ENCODE measurements at places on chromosomes 7 and 10.

- no peak for DNase-seq
Observed at GRCh38 chr10:79372871-79373270, 25.6 kb downstream of the PPIF start.

- no peak for DNase-seq
Observed at GRCh38 chr10:692682-693351, 3.3 kb upstream of the DIP2C start.

- DNase-seq: no peak
Observed at GRCh38 chr7:128959296-128959695, 21.6 kb downstream of the IRF5 start.

- DNase-seq: peak; percentile 5
Observed at GRCh38 chr10:95841661-95842498, 65.9 kb upstream of the CC2D2B start.

DNA sequence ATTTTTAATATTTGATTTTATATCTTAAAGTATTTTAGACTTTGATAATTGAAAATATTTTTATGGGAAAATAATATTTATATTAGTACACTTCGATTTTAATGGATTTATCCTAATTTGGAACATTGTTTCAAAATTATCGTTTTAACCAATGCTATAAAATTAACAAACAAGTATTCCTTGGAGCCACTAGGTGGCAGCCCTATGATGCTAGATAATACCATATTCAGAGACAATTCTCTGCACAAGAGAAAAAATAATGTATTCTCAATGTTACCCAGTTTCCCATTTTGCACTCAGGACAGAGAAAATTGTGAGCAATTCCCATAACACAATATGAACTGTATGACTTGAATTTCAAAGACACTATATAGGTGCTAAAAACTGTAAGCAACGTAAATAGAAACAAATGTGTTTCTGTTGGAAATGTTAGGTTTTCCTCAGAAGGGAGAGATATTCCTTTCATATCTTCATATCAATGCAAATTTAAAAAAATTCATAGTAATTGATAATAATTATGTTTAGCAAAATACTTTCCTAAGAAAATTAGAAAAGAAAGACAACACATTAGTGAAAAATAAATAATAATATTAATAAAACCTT lies 237.8 kb downstream of the SEMA3E start:
- peak; percentile 15 for DNase-seq

DNA sequence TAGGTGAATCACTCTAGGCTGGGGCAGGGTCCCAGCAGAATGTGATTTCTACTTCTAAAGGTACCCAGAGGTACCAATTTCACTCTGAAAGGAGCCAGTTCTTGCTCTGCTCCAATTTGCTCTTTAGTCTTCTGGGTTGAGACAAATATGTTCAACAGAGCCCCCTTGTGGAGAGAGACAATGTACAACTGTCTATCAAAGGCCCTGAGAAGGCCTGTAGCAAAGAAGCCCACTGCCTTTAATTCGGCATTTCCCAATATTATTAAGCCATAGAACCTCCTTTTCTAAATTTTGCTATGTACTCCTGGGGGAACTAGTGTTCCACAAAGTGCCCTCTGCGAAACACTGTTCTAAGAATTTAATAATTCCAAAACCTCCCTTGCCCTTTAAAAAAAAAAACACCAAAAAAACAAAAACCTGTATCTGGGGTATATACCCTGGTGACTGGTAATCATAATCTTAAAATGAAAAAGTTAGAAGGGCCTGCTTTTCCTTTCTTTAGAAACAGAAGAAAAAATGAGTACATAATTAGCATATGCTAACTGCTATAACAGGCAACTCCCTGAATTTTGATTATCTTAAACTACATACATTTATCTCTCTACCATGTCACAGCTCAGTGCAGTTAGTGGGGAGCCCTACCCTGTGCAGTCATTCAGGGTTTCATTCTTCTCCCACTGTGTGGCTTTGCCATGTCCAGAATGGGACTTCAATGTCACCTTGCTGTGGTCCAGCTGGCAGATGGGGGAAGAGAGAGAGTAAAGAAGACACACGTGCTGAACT lies 160.9 kb upstream of the BMPER start:
- no peak for DNase-seq

GRCh38 chr7:14023838-14024237 lies 34.4 kb upstream of the ETV1 start:
- no peak for DNase-seq

GRCh38 chr10:86857128-86857721 lies 100.2 kb downstream of the MMRN2 start:
- no peak for DNase-seq

- DNase-seq: no peak
Observed at GRCh38 chr7:120984406-120984805, 4.1 kb upstream of the CPED1 start.

DNA sequence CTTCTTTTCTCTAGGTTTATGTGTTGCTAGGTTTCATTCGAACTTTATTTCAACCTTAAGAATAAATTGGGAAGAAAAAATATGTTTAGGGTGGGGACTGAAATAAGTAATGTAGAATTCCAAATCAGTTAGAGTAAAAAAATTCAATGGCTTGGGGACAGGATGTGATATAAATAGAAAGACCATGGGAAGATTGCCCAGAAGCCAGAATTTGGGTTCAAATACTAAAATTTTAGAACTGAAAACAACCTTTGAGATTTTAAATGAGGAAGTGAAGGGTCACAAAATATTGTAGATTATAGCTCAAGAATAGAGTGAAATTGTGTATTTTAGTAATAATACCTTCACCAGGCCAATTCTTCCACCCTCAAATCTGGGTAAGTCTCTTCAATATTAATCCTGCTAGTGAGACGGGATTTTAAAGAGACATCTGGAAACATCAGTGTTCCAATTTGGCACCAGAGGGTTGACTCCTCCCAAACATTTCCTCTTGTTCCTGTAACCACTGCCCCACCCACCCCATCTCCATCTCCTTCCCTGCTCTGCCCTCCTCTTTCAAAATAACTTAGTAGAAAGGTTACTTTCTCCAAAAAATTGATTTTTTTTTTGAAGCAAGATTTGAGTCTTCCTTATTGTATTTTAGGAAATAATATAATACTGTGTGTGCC lies 51.3 kb upstream of the FAM3C start:
- DNase-seq: no peak

DNA sequence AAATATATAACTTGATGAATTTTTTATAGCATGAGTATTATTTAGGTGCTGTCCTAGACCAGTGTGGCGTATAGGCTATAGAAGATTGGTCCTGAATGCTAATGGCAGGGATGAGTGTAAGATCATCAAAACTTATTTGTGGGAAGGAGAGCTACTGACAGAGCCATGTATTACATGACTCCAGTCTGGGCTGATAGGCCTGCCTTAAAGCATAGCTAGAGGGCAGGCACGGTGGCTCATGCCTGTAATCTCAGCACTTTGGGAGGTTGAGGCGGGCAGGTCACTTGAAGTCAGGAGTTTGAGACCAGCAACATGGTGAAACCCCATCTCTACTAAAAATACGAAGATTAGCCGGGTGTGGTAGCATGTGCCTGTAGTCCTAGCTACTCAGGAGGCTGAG lies 198.1 kb upstream of the KLF14 start:
- no peak for DNase-seq

GRCh38 chr7:124630395-124630794 lies 135.2 kb downstream of the GPR37 start:
- no peak for DNase-seq

GRCh38 chr10:116947841-116948529 lies 57.0 kb downstream of the SHTN1 start:
- DNase-seq: peak; percentile 39

DNA sequence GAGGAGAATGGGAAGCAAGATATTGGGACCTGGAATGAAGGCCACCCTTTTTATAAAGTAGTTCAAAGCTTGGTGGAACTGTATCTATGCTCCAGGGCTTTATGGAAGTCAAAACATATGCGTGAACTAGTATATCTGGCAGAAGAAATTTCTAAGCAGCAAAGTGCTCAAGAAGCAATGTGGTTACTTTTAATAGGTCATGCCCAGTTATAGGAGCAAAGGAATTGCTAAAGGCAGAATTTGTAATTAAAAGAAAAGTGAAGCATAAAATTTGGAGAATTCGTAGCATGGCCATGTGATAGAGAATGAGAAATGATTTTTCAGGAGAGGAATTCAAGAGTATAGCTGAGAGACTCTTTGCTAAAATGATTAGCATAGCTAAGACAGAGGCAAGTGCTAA lies 1110.4 kb downstream of the XPNPEP1 start:
- DNase-seq: no peak

GRCh38 chr10:16896993-16897392 lies 79.8 kb upstream of the RSU1 start:
- DNase-seq: no peak

- DNase-seq: no peak
Observed at GRCh38 chr7:151115121-151115835, 29.0 kb downstream of the AGAP3 start.

- no peak for DNase-seq
Observed at GRCh38 chr7:115634633-115635032, 395.9 kb downstream of the TFEC start.

DNA sequence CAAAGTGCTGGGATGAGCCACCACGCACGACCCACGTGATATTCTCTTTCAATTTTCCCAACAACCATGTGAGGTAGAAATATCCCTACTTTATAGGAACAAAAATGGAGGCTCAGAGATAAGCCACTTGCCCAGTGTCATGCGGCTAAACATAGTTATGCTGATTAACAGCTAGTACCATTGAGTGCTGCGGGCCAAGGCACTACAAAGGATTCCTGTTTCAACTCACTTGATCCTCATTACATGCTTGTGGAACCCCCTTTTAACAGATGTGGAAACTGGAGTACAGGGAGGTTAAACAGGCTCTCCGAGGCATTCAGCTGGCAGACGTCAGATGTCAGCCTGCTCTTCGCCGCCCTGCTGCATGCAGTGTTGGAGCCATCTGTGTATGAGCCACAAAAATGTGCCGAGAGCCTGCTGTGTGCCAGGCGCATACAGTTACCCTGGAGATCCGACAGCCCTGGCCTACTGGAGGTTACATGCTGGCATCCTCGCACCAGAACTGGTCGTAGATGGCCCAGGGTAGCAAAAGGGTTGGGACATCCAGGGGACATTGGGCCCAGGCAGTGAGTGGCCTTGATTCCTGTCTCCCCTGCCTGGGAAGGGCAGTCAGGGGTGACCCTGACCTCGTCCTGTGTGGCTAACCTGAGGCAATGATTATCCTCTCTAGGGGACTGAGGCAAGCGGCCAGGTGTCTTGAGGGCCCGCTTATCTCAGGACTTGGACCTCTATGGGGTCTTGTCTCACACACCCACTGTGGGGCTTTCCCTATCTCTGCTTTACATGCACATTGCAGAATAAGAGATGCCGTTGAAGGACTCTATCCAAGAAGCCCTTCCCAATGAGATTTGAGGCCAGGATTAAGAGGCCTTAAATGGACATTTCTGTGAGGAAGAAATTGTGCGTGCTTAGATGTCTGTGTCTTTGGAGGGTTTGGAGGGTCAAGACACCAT lies 18.5 kb upstream of the SRGN start:
- no peak for DNase-seq

DNA sequence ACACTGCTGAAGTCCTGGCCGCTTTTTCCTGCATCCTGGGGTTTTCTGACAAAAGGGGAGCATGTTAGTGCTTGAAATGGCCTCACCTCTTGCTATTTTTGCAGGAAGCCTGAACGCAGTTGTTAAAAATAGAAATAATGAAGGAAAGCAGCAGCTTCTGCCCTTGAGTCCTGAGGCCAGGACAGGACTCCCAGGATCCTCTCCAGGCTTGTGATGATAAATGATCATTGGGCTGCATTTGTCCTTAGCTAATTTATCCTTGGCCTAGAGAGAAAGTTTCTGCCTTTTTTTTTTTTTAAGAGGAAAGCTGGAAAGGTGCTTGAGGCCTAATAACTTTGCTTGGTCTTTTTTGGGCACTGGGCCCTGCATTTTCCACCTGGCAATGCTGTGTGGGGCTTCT lies 17.7 kb upstream of the FAM20C start:
- no peak for DNase-seq

GRCh38 chr10:70405037-70405824 lies 1.3 kb downstream of the EIF4EBP2 start:
- DNase-seq: peak; percentile 89

- DNase-seq: no peak
Observed at GRCh38 chr7:148395990-148396716, 194.4 kb upstream of the C7orf33 start.

- DNase-seq: no peak
Observed at GRCh38 chr7:157439149-157439548, 102.3 kb downstream of the DNAJB6 start.

DNA sequence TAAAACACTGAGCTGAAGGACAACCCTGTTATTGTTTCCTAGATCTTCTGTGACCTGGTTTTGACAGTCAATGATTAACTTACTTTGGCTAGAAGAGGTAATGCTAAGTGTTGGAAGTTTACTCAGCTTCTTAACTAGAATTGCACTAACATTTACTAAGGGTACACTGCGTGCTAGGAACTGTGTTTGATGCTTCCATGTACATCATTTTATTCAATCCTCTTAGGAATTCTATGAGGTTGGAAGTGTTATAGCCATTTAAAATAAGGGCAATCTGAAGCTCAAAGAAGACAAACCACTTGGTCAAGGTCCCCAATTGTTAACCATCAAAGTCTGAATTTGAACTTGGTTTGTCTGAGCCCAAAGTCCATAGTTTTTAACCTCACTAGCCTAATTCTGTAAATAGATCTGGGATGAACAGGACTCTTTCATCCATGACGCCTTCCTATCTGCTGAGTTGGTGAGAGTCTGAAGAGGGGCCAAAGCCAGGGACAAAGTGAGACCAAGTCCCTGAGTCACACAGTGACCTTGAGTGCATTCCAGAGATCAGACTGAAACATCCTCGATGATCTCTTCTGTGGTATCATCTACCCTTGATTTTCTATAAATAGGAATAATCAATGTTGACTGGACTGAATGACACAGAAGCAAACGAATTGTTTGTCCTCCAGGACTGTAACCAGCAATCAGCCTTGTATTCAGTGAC lies 29.2 kb upstream of the ZNRF2 start:
- no peak for DNase-seq

DNA sequence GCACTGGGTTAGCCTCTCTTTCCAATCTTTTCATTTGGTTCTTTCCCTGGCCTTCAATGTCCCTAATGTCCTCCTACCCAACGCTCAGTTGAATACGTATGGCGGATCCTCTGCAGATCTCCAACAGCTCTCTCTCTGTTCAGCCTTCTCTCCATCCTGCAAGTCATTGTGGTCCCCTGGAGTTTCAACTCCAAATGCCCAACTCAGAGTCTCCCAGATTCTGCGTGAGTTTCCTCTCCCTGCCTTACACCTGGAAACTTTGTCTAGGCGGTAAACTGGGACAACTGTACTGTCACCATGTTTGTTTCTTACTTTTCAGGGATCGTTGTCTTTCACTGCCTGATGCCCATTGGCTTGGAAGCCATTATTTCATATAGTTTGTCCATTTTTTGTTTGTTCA lies 273.1 kb downstream of the TNS3 start:
- DNase-seq: no peak

- DNase-seq: no peak
Observed at GRCh38 chr7:155062411-155062810, 7.7 kb upstream of the HTR5A start.

DNA sequence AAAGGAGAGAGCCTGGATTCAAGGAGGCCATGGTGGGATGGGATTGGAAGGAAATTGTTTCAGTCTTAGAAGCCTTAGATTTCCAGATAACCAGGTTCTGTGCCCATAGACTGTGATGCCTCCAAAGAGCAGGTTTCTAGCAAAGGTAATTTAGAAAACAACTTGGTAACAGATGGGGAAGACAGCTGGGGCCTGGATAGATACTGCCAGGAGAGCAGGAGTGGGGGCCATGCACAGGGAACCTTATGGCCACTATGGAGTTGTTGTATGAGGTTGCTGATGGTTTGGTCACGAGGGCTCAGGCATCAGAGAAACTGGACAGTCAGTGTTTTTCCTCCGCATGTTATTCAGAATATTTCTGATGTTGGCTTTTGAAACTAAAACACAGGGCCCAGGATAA lies 901.9 kb downstream of the LRMDA start:
- no peak for DNase-seq

GRCh38 chr7:141389140-141389796 lies 161.9 kb upstream of the AGK start:
- DNase-seq: no peak
